Upper lobe of right lung (tissue), 1 donor: ENCODE measurements at places on chromosomes 12 and 14.

GRCh38 chr12:46158501-46158900 is 110.3 kb downstream of the SLC38A1 start:
- no peaks in the 10 kb centered on the region for H3K36me3 ChIP-seq
- H3K27ac ChIP-seq = no peak overlapping the region
- no peaks in the 10 kb centered on the region for H3K4me1 ChIP-seq
- no peaks in the 10 kb centered on the region for H3K27me3 ChIP-seq
- DNase-seq = no peak
- H3K4me3 ChIP-seq = no peak overlapping the region

- no peaks in the 10 kb centered on the region for H3K36me3 ChIP-seq
- H3K27ac ChIP-seq = no peak overlapping the region
- H3K4me1 ChIP-seq = peaks cover 29% of the 10 kb centered on the region
- H3K27me3 ChIP-seq = peaks cover 4% of the 10 kb centered on the region
- no peak overlapping the region for H3K4me3 ChIP-seq
These were observed 124.2 kb downstream of the CACNA1C start for GRCh38 chr12:2177003-2177402.

GRCh38 chr14:33693237-33693636 is 257.6 kb downstream of the EGLN3 start:
- no peak for DNase-seq
- H3K4me3 ChIP-seq = no peak overlapping the region
- H3K36me3 ChIP-seq = no peaks in the 10 kb centered on the region
- H3K27ac ChIP-seq = no peak overlapping the region
- peaks cover 2% of the 10 kb centered on the region for H3K27me3 ChIP-seq

DNA sequence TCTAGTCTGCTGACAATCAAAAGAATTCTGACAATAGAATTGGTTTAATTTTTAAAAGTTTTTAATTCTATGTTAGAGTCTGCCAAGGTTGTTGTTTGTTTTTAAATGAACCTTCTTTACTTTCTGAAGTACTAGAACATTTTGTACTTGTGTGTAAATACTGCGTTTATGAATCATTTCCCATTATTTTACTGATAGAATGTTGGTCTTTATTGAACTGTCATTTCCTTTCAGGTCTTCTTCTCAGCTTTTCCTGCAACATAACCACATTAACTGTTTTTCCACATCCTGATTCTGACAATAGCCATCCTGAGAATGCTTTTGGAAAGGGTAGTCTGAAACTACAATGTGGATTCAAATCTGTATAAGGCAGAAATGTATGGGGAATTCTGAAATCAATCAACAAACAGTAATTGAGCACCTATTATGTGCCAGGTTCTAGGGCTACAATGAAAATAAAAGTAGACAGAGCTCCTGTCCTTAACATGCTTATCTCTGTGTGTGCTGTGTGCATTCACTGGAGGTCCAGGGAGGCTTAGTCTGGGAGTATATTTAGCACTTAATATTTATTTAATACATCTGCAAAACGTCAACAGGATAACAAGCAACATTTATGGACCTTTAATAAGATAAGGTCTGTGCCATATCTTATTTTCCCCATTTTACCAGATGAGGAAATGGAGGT is 73.1 kb upstream of the SLC38A2 start:
- no peak for DNase-seq
- peaks cover 17% of the 10 kb centered on the region for H3K4me1 ChIP-seq
- H3K4me3 ChIP-seq = no peak overlapping the region
- H3K27me3 ChIP-seq = no peaks in the 10 kb centered on the region

DNA sequence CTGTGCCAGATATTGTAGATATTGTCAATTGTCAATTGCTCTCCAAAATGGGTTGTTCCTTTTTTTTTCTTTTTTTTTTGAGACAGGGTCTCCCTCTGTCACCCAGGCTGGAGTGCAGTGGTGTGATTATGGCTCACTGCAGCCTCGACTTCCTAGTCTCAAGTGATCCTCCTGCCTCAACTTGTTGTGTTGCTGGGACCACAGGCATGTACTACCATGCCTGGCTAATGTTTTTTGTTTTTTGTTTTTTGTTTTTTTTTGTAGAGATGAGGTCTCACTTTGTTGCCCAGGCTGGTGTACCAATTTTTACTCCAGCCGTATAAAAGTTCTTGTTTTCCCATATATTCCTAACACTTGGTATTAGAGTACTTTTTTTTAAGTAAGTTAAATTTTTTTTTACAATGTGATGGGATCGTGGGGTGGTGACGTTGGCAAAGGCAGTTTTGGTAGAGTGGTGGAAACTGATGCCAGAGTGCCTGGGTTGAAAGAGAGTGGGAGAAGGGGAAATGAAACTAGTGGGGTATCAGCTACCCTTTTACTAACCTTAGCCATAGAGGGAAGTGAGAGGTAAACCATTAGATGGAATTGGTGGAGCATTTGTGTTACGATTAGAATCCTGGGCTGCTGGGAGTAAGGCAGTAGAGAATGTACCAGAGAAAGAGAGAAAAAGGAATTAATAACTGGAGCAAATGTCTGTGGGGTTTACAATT is 33.0 kb upstream of the CFAP54 start:
- no peaks in the 10 kb centered on the region for H3K27me3 ChIP-seq
- no peak for DNase-seq
- no peak overlapping the region for H3K4me3 ChIP-seq
- no peaks in the 10 kb centered on the region for H3K4me1 ChIP-seq

DNA sequence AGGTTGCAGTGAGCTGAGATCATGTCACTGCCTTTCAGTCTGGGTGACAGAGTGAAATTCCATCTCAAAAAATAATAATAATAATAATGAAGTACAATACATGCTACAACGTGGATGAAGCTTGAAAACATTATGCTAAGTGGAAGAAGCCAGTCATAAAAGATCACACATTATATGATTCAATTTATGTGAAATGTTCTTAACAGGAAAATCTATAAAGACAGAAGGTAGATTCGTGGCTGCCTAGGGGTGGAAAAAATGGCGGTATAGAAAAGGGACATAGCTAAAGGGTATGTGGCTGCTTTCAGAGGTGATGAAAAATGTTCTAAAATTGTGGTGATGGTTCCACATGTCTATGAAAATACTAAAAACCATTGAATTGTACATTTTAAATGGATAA is 41.0 kb upstream of the AMIGO2 start:
- H3K4me1 ChIP-seq = no peaks in the 10 kb centered on the region
- no peak overlapping the region for H3K4me3 ChIP-seq
- DNase-seq = no peak
- H3K36me3 ChIP-seq = no peaks in the 10 kb centered on the region

- DNase-seq = no peak
- no peaks in the 10 kb centered on the region for H3K27me3 ChIP-seq
- H3K36me3 ChIP-seq = no peaks in the 10 kb centered on the region
- no peaks in the 10 kb centered on the region for H3K4me1 ChIP-seq
- no peak overlapping the region for H3K4me3 ChIP-seq
- H3K27ac ChIP-seq = no peak overlapping the region
These were observed 26.7 kb downstream of the CLECL1 start for GRCh38 chr12:9706086-9706685.

GRCh38 chr14:94769391-94770250 is at the start of gene GSC:
Gene GSC, minus strand, starts transcription at chr14:94770113. Its CDS starts 98 bp downstream, at chr14:94770015.
- peak within 1 kb of the TSS; percentile 53 for H3K4me3 ChIP-seq
- H3K36me3 ChIP-seq = no peaks in the 10 kb centered on the region
- H3K27me3 ChIP-seq = peaks cover 99% of the 10 kb centered on the region
- DNase-seq = no peak

- no peaks in the 10 kb centered on the region for H3K27me3 ChIP-seq
- peaks cover 30% of the 10 kb centered on the region for H3K36me3 ChIP-seq
- no peak overlapping the region for H3K4me3 ChIP-seq
- H3K4me1 ChIP-seq = no peaks in the 10 kb centered on the region
- DNase-seq = no peak
These were observed 75.9 kb downstream of the AEBP2 start for GRCh38 chr12:19515179-19515578.

DNA sequence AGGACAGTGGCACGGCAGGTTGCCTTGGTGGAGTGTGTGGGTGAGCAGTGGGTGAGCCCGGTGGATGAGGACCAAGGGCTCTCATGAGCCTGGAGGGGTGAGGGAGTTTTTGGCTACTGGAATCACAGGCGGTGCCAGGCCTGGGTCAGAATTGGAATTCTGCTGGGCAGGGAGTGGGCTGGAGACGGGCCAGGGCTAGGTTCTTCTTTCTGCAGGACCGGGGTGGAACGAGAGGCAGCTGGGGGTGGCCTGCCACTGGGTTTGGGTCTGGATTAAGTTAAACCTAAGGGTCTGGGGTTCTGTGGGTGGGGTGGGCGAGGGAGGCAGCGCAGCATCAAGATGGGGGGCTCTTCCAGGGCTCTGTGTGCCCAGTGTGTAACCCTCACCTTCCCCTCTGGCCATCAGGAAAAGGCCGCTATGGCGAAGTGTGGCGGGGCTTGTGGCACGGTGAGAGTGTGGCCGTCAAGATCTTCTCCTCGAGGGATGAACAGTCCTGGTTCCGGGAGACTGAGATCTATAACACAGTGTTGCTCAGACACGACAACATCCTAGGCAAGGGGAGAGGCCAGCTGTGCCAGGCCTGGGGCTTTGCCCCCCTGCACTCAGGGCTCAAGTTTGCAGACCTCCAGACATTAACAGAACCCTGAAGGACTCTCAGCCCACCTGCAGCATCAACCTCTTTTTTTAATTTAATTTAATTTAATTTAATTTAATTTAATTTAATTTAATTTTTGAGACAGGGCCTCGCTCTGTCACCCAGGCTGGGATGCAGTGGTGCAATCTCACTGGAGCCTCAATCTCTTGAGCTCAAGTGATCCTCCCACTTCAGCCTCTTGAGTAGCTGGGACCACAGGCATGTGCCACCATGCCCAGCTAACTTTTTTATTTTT is 7.0 kb downstream of the ACVRL1 start:
- peak overlapping the region; percentile 58 for H3K4me3 ChIP-seq
- H3K27ac ChIP-seq = peak overlapping the region; percentile 86
- H3K36me3 ChIP-seq = peaks cover 27% of the 10 kb centered on the region
- H3K27me3 ChIP-seq = no peaks in the 10 kb centered on the region
- peak; percentile 67 for DNase-seq

DNA sequence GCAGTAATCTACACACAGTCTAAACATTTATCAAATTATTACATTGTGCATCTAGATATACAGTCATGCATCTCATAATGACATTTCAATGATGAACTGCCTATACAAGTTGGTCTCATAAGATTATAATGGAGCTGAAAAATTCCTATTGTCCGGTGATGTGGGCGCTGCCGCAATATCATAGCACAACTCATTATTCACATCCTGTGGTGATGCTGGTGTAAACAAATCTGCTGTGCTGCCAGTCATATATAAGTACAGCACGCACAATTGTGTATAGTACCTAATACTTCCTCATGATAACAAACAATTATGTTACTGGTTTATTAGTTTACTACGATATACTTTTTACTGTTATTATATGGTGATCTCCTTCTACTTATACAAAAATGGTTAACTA is 768.8 kb upstream of the NOVA1 start:
- H3K4me3 ChIP-seq = no peak overlapping the region
- H3K36me3 ChIP-seq = no peaks in the 10 kb centered on the region
- no peaks in the 10 kb centered on the region for H3K27me3 ChIP-seq
- no peaks in the 10 kb centered on the region for H3K4me1 ChIP-seq
- no peak for DNase-seq

- H3K36me3 ChIP-seq = peaks cover 14% of the 10 kb centered on the region
- DNase-seq = no peak
- no peaks in the 10 kb centered on the region for H3K27me3 ChIP-seq
- H3K27ac ChIP-seq = no peak overlapping the region
- H3K4me1 ChIP-seq = peaks cover 4% of the 10 kb centered on the region
These were observed 53.1 kb downstream of the SYNE3 start for GRCh38 chr14:95463171-95463901.

DNA sequence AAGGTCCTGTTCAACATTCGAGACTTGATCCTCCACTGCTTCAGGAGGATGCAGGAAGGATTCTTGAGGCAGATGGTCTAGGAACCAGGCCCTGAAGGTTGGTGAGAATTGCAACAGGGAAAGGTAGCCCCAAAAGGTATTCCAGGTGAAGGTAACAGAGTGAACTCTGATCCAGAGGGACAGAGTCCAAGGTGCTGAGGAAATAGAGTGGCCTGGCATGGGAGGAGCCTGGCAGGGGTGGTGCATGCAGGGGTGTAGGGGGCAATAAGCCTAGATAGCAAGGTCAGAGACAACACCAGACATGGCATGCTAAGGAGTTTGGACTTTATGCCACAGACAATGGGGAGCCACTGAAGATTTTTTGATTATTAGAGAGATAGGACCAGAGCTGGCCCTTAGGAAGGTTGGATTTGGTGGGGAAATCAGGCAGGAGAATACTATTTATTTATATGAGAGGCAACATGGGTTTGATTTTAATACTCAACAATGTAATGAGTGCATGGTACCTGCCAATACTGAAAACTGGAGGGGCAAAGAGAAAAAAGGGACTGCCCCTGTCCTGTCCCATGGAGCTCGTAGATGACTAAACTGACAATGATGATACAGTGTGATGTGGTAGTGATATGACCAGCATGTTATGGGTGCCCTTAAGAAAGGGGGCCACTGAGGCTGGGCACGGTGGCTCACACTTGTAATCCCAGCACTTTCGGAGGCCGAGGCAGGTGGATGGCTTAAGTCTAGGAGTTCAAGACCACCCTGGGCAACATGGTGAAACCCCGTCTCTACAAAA is 50.5 kb upstream of the TMED10 start:
- no peaks in the 10 kb centered on the region for H3K36me3 ChIP-seq
- no peak overlapping the region for H3K4me3 ChIP-seq
- no peak overlapping the region for H3K27ac ChIP-seq
- H3K4me1 ChIP-seq = peaks cover 22% of the 10 kb centered on the region
- no peak for DNase-seq
- H3K27me3 ChIP-seq = no peaks in the 10 kb centered on the region

DNA sequence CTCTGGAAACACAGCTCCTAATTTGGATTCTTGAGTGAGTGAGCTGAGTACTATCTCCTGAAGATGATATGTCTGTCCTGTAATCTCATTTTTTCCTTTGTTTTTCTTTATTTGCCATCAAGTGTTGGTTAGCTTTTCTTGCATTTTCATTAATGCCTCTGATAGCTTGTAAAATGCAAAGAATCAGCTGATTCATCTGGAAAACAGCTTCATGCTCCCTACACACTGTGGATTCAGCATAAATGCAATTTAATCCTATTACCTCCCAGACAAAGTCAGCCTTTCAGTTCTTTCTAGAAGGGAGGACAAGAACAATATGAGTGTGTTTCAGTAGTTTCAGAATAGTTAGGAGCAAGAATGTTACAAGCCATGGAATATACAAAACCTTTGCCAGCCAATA is 79.4 kb downstream of the DACT1 start:
- no peak overlapping the region for H3K27ac ChIP-seq
- H3K4me1 ChIP-seq = peaks cover 5% of the 10 kb centered on the region
- DNase-seq = no peak
- H3K4me3 ChIP-seq = no peak overlapping the region
- no peaks in the 10 kb centered on the region for H3K27me3 ChIP-seq
- no peaks in the 10 kb centered on the region for H3K36me3 ChIP-seq
